Stimulated activated CD8-positive, alpha-beta memory T cell treated with anti-CD3 and anti-CD28 coated beads, Interleukin-12 subunit alpha, Interleukin-12 subunit beta, amount 100 ng/mL, for 4 hours (primary cell): ENCODE measurements at places on chromosomes 6 and 20.

DNA sequence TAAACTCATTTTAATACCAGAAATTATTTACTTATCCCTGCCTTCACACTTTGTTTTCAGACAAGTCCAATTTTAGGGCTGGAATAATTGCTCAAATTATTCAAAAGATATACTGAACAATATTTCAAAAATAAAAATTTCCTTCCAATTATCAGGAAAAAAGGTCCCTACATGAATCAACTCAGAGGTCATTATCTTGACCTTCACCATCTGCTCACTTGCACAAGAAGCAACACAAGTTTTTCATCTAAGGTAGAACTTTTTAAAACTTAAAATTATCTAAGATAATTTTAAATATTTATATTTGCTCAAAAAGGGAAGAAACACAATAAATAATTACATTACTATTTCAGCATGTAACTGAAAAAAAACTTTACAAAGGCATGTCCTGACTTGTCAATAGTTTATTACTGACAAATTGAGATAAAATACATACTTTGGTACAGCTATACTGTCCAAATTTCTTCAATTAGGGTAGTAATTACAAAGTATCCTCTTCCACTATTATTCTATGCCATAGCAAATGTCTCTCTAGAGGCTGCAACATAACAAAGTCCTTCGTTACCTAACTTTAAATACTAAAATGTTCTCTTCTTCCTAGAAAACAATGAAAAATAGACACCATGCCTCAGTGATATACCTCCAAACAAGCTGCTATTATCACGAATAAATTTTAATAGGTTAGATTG, 2.4 kb downstream of the CEP85L start:
- no peak for DNase-seq

GRCh38 chr20:55977690-55978459, 27.4 kb downstream of the CBLN4 start:
- DNase-seq: no peak

GRCh38 chr20:53814060-53814459, 220.4 kb upstream of the ZNF217 start:
- no peak for DNase-seq

DNA sequence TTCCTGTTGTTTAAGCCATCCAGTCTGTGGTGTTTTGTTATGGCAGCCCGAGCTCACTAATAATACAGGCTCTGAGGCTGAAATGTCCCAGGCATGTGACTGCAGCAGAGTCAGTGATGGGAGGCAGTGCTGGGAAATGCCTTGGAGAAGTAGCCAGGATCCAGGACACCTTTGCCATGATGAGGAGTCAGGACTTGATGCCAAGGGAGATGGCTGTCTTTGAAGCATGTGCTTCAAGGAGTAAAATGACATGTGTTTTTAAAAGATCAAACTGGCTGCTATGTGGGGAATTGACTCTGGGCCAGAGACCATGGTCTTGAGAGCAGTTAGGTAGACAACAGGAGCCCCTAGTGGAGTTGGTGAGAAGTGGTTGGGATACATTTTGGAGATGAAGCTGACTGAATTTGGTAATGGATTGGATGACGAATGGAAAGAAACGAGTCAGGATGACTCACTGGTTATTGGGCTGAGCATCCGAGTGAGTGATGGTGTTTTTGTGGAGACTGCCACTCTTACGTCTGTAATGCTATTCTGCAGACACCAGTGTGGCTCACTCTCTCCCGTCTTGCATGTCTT, 322.2 kb downstream of the PLCB1 start:
- DNase-seq: no peak

DNA sequence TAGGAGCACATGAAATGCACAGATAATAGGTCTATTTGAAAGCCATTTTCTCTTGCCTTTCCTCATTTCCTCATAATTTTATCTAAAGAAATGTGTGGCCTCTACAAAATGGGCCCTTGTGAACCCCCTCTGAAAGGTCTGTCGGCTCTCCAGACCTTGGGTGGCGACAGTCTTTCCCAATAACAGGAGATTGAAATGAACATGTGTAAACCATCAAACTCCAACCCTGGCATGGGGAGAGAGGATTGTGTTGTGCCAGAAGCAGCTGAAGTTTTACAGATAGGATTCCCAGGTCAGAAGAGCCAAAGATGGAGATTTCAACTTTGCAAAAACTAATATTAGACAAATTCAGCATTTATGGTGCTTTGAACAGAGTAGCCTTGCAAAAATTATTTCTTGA, 277.1 kb upstream of the ECI2 start:
- DNase-seq: no peak

DNA sequence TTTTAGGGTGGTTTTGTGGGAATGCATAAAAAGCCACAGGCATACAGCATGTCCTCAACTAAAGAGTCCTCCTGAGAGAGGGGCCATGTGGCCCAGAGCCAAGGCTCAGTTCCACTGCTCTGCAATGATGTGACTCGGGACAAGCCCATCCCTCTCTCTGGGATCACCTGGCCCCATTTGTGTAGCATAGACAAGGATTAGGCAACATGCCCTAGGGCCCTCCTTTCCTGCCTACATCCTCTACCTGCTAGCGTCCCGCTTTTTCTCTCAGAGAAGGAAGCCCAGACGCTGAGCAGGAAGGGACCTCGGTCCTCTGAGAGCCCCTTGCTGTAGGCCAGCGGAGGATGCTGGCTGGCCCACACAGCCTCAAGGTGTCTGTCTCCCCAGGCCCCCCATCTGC, 8.8 kb downstream of the TGM2 start:
- DNase-seq: no peak

- DNase-seq: no peak
Measured at GRCh38 chr6:43852350-43852864, 82.4 kb downstream of the VEGFA start.

DNA sequence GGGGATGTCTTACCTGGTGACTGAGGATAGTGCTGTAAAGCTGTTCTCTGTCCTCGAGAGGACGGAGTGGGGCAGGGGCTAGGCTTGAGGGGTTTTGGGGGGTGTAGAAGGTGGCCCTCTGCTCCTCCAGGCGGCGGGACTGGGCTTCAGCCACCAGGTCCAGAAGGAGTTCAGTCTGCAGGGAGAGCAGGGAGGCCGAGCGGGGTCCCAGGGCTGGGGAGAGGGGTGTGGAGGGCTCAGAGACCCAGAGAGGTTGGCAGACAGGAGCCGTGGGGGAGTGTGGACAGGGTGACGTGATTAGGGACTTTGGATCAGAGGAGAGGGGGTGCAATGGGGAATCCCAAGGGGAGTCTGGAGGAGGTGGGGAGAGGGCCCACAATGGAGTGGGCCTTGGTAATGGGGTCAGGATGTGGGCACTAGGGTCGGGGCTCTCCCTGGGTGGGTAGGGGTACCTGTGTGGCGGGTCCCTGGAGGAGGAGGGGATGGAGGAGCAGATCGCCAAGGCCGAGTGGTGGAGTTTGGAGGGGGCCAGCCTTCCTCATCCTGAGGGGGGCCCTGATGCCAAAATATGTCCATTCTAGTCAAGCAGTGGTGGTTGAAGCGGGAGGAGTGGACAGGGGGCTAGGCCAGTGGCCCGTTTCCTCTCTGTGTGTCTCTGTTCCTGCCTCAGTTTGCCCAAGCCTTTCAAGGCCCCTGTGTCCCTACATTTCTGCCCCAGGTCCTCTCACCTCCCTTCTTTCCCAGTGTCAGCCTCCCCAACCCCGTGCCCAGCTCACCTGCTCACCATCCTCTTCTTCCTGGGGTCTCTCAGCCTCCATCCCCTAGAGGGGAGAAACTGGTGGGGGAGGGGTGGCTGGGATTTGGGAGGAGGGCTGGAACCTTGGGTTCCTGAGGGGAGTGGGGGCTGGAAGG, 491 bp downstream of the GPSM3 start:
- no peak for DNase-seq

DNA sequence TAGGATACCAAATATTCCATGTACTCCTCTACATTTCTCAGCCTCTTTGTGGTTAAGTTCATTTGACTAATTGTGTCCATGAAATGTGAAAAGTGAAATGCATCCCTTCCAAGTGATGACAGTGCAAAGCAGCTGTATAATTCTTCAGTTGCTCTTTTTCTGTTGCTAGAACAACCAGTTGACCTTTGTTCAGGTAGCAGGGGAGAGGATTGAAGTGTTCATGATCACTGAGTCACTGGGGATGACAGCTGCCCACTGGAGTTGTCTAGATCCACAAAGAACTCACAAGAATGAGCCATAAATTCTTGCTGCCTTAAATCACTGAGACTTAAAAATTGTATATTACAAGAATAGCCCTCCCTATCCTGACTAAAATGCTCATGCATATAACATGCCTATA, 254.6 kb downstream of the EPHA7 start:
- DNase-seq: no peak

DNA sequence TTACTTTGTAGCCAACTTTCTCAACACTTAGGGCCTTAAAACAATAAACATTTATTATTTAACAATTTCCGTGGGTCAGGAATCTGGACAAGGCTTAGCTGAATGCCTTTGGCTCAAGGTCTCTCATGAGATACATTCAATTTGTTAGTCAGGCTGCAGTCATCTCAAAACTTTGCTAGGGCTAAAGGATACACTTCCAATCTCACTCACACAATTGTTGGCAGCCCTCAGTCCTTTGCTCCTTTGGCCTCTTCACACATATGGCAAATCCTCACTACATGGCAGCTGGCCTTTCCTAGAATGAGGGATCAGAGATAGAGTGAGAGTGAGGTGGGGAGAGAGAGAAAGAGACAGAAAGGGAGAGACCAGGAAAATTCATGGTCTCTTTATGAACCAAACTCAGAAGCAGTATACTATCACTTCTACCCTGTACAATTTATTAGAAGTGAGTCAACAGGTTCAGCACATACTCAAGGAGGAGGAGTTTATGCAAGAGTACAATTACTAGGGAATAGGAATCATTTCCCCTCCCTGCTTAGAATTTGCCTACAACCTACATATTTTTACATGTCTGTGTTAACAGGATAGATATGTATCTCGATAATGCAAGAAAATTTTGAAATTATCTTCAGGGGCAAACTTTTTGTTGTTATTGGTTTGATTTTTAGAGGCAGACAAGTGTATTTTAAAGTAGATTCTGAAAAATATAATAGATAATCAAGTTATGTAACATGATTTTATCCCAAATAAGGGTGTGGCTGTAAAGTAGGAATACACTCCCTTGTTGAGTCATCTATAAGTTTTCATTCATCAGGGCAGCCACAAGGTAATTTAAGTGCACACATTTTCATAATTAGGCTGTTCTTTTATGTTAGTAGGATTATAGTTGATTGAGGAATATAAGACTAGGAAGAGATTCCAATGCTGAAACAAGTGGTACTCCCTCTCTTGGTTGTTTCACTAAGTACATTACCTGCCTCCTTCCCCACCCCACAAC, 85.9 kb upstream of the HMGCLL1 start:
- DNase-seq: no peak

GRCh38 chr20:43843096-43843964, 71.3 kb upstream of the TOX2 start:
- DNase-seq: no peak

DNA sequence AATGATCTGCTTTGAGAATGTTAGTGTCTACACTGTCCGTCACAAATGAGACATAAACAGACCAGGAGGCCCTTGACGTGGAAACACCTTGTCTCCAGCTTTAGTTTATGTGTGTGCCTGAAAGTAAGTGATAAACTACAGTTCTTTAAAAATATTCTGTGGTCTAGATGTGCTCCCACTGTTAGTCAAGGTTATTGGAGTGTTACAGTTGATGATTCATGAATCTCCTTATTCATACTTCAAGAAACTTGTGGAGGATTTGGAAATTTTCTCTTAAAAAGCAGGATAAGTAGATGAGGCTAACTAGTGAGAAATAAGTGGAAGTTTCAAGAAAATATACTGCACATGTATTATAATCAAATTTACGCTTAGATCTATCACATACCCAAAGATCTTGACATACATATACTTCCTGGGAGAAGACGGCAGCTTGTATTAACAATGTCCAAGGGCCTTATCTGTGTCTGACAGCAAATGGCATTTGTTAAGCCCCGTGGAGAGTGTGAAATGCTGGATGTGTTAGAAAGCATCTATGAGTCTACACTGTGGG, 90.5 kb upstream of the MBOAT1 start:
- DNase-seq: no peak

- DNase-seq: no peak
Measured at GRCh38 chr20:41222296-41222695, 85.0 kb downstream of the PLCG1 start.

DNA sequence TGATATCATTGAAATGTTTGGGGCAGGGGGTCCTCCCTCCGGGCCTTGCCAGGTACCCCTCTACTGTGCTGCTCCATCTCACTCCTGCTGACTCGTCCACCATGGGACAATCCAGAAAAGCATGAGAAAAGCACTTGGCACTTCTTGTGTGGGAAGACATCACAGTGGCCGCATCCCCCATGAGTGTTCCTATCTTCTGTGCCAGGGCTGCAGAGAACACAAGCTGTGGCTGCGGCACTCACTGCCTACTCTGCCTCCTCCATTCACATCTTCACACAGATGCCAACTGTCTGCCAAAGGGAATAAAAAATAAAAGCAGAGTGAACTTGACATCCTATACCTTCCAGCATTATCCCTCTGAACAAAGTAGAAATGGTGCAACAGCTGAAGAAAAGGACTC, 117.4 kb upstream of the PROKR2 start:
- no peak for DNase-seq

DNA sequence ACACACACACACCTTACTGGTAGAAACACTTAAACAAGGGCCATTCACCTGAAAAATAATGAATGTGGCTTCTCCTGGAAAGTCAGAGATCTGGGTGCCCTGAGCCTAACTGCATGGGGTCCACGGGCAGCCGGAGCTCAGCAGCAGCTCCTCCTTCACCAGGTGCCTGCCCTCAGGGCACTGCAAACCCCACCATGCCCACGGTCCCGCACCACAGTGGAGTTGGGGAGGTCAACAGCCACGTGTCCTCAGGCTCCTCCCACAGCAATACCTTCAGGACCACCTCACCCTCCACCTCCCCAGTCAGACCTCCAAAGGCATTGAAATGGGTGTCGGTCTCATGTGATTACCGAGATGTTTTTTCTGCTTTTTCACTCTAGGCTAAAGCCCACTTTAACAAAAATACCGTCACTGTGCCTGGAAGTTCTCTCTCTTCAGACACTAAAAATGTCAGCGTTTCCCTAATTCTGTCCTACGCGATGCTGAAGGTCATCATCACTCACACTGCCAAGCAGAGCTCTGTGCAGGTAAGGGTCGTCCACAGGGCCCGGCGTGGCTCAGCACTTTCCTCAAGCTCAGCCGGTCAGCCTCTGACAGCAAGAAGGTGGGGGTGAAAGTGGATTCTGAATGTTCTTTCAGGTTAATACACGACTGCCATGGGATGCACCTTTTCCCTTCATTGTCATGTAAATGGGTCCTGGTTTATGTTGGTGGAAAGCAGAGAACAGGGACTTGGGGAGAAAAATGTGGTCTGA, 48.9 kb downstream of the CDK5RAP1 start:
- DNase-seq: no peak

DNA sequence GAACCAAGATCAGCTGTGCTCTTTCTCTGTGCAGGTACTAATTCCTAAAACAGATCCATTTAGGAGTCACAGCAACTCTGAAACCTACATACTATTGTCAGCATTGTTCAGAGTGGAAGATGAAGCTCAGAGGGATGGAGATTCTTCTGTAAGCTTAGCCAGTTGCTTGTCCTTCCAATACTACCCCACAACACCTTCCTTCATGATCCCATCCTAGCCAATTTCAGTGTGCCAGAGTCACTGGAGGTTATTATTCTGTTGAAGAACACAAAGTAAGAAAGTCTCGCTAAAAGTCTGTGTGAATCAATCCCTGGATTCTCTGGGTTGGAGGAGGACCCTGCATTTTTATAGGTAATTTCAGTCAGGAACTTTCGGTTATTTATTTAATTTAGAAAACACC, 2.3 kb downstream of the POPDC3 start:
- DNase-seq: no peak

GRCh38 chr20:57275813-57276212, 9.4 kb upstream of the BMP7 start:
- DNase-seq: no peak

GRCh38 chr6:140623498-140623897, 1249.0 kb upstream of the CITED2 start:
- DNase-seq: no peak
